ENCODE measurements at places on chromosomes 3 and 15.

- peak; percentile 65 for DNase-seq
These were observed 665 bp downstream of the GATM start for GRCh38 chr15:45377609-45378148.

GRCh38 chr3:102447272-102447671 lies 12.5 kb downstream of the ZPLD1 start:
- no peak for DNase-seq

DNA sequence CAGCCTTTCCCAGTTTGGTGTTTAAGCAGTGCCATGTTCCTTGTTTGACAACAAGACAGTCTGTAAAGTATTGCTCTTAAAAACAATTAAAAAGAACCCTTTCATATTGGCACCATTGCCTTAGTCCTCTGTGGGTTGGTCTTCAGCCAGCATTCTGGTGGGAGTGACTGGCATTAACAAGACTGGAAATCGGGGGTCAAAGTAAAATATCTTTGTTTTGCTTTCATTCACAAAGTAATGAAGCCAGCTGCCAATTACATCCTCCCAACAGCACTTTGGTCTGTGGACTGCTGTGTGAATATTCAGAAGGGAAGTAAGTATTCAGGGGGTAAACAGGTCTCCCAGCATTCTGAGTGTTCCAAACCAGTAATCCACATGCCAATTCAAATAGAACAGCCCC lies 8.3 kb upstream of the VILL start:
- DNase-seq = no peak

DNA sequence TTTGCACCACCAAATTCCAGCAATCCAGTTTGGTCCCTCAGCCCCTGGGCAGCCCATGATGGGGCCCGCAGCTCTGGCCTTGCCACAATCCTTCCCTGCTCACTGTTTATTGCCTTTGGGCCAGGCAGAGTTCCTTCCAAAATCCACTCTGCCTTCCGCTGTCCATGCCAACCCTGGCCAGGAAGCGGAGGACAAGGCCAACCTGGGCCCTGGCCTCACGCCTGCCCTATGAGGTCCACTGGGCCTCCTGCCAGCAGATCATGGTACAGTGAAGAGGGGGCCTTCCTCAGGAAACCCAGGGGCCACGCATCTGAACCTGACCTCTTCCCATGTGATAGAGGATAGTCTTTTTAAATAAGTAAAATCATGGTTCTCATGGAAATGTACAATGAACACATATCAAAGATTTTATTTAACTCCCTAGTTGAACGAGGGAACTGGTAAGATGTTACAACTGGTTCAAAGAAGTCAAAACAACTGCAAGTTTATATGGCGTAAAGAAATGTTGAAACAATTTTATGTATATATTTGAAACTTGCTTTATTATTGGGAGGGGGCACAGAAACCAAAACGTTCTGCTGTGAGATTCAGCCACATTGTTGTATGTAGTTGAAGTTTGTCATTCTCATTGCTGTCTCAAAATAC lies 95.8 kb upstream of the TNFAIP8L3 start:
- no peak for DNase-seq

DNA sequence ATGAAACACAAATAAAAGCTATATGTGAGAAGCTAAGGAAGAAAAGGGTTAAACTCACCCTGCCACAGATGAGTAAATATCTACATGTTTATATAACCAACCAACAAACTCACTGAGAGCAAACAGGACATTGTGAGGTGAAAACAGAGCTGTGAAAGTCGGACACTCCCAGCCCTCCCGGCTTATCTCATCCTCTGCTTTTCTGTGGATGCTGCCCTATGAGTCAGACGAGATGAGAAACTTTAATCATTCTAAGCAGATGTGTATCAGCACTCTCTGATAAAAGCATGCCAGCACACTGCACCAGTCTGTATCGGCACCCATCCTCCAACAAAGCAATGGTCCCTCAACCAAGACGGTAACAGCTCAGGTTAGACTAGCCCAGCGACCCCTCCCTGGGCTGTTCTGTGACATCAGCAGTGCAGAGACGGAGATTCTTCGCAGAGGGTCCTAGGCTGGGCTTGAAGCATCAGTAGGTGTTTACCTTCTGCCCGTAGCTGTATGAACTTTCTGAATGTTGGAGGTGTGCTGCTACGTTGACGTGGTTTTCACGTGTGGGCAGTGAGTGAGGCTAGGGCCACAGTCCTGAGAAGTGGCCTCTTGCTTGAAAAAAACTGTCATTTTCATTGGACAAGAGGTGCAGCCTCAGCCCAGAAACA lies 119.8 kb upstream of the ALDH1A3 start:
- DNase-seq = no peak

Measured in right forelimb (tissue), 1 donor.